ENCODE measurements at places on chromosomes 6 and 20.

DNA sequence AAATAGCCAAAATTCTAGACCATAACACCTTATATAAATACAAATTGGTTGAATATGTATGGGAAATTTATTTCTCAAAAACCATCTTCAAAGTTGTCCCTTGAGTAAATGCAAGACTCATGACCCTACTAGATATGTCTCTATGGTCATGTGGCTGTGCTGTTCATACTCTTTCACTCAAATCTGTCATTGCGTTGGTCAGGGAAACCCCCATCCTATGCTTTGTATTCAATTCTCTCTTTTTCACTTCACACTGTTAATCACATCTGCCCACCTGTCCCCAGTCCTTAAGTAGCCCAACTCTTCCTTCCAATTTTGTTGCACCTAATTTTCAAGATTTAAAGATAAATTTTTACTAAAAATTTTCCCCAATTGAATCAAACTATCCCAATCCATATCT lies 51.0 kb downstream of the RPS12 start:
- no peak for DNase-seq

- peak; percentile 58 for DNase-seq
Measured at GRCh38 chr6:101396548-101397173, 3.2 kb downstream of the GRIK2 start.

GRCh38 chr6:39599973-39600372 lies 125.2 kb downstream of the KIF6 start:
- no peak for DNase-seq

- DNase-seq = no peak
Measured at GRCh38 chr20:25553819-25554296, 31.5 kb downstream of the NINL start.

DNA sequence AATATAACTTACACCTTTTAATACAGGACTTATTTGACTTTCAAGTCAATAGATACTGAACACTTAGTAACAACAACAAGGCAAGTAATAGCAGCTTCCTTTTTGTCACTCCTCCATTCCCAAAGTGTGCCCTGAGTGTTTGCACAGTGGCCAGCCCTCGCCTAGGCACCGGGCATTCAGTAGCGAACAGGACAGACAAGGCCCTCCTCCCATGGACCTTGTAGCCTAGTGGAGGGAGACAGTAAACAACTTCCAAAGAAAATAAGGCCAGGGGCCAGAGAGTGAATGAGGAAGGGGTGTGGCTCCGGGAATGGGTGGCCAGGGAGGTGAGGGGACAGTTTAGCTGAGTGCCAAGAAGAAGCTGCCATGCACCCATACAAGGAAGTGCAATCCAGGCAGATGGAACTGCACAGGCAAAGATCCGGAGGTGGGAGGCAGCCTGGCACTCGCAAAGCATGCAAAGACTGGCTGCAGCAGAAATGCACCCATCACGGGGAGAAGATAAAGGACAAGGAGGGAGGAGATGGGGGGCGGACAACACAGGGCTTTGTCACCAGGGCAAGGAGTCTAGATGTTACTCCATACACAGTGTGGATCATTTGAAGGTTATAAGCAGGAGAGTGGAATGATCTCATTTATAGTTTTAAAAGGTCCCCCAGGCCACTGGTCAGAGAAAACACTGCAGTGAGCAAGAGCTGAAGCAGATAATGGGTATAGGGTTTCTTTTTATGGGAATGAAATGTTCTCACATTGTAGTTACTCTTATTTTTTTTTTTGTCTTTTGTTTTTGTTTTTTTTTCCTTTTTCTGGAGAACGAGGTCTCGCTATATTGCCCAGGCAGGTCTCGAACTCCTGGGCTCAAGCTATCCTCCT lies 32.2 kb downstream of the ATP9A start:
- DNase-seq = no peak

- DNase-seq = no peak
Measured at GRCh38 chr6:160742090-160742489, 40.0 kb downstream of the PLG start.

GRCh38 chr20:37362821-37363220 lies 16.9 kb downstream of the SRC start:
- no peak for DNase-seq

- DNase-seq = no peak
Measured at GRCh38 chr6:87071683-87072082, 23.2 kb downstream of the CGA start.

- DNase-seq = no peak
Measured at GRCh38 chr6:43809417-43810305, 39.6 kb downstream of the VEGFA start.

DNA sequence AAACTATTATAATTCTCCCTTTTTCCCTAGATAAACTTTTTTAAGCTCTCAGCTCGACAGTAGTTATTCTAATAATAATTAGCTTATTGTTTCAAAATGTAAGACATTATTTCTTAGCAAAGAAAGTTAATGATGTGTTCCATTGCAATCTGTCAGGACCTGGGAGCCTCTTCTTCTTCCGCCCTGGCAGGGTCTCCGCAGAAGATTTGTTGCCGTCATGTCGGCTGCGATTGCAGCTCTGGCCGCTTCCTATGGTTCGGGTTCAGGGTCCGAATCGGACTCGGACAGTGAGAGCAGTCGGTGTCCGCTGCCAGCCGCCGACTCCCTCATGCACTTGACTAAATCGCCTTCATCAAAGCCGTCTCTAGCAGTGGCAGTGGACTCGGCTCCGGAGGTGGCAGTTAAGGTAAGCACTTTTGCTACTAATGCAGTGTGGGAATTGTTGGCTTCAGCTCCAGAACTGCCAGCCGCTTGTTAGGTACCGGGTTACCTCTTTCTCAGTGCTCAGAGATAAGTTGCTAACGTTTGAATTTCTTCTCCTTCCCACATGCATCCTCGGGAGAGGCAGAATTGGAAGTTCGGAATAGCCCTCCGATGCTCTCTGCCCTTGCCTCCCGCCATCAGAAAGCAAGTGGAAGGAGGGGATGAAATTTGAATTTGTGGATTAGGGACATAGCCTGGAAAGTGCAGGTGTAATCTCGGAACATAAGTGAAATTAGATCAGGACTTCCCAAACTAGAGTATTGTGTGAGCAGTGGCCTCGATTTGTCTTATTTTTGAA lies at the start of gene CDC40:
Gene CDC40, plus strand, starts transcription at position 200 of the 781 bp plus-strand sequence. Its CDS starts 18 bp downstream, at position 218.
- DNase-seq = peak; percentile 77

All from activated CD8-positive, alpha-beta memory T cell treated with anti-CD3 and anti-CD28 coated beads, Interleukin-2, amount 10 ng/mL, durations not matched to agents 7 days and 5 days (primary cell).